Fibroblast of villous mesenchyme (primary cell): ENCODE measurements at places on chromosomes 3 and 15. TPM values are rescaled to one million over a fixed set of nuclear protein-coding genes. Genes with fewer than 3 reads are reported as not detected.

Gene CPNE4
- total RNA-seq, result not detected in 2 replicates

Gene TNFSF10
- 0.43 and 0.64 TPM in 2 replicates for total RNA-seq

Gene THAP10
- total RNA-seq, result 1.9 and 2.6 TPM in 2 replicates

Gene CACNA2D2
- not detected in 2 replicates for total RNA-seq

Gene BTBD1
- 83.1 and 101 TPM in 2 replicates for total RNA-seq

Gene MAPK6
- total RNA-seq, result 108 and 135 TPM in 2 replicates

Gene A4GNT
- under 0.01 TPM in 1 of 2 replicates, not detected in the other for total RNA-seq

Gene TMCO5A
- not detected in 2 replicates for total RNA-seq

Gene DRD3
- not detected in 2 replicates for total RNA-seq

Gene STRIT1
- total RNA-seq, result not detected in 2 replicates

Gene MAP6D1
- 2.9 and 3.5 TPM in 2 replicates for total RNA-seq

Gene SKIC8
- total RNA-seq, result 59.6 and 72.1 TPM in 2 replicates

Gene CCR8
- not detected in 2 replicates for total RNA-seq
